ENCODE measurements at places on chromosomes 6 and 20.

- DNase-seq = no peak
These were observed 55.9 kb downstream of the ANKEF1 start for GRCh38 chr20:10090588-10091166.

DNA sequence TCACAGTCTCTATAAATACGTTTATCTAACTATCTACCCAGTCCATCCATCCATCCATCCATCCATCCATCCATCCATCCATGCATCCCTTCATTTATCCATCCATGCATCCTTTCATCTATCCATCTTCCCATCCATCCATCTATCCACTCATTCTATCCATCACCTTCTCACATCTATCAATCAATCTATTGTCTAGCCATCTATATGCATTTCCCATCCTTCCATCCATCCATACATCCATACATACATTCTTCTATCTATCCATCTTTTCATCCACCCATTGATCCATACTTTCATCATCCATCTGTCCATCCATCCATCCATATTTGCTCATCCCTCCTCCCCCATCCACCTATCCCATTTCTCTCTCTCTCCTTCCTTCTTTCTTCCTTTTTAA lies 51.6 kb upstream of the CTNNBL1 start:
- no peak for DNase-seq

- DNase-seq = no peak
These were observed 104.5 kb downstream of the MKKS start for GRCh38 chr20:10329387-10330005.

GRCh38 chr6:50961611-50962010 lies 142.9 kb downstream of the TFAP2B start:
- no peak for DNase-seq

Data from amygdala (tissue), 56 donors.